Brain (organoid and tissue), 16 donors: ENCODE measurements at places on chromosomes 4 and X.

DNA sequence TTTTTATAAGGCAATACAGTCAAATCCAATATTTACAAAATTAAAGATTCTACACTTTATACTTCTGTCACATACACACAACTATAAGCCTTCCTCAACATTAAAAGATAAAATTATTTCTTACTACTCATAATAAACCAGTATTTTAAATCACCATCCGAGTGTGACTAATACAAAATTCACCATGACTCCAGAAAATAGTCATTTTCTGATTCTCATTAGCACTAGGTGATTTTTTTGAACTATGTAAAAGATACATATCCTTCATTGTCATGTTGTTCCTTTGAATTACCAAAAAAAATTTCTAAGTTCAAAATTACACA lies 646 bp upstream of the SLC7A11 start:
- DNase-seq, result no peak

DNA sequence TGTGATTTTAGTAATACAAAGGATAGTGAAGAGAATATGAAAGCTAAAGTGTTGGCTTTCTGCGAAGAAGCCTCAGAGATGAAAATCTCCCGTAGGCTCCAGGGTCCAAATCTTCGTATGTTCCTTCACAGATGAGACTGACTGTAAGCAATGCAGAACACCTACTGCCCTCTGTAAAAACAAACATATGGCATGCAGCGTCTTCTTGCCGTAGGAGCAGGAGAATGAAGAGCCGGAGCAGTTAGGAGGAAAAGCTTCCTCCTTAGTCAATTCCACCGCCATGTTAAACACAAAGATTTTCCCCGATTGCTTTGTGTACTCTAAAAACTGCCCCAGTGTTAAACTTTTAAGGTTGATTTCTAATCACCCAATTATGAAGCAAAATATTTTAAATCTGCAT lies 22.5 kb downstream of the RWDD4 start:
- DNase-seq, result no peak

GRCh38 chr4:56804551-56804950 lies 16.9 kb downstream of the SPINK2 start:
- DNase-seq, result no peak

GRCh38 chr4:142322996-142323395 lies 523.1 kb downstream of the INPP4B start:
- no peak for DNase-seq

- DNase-seq, result no peak
These were observed 17.7 kb downstream of the EFNB1 start for GRCh38 chrX:68846536-68846935.

GRCh38 chr4:10061650-10062415 lies 40.5 kb upstream of the SLC2A9 start:
- no peak for DNase-seq

GRCh38 chr4:106868381-106869035 lies 167.6 kb downstream of the DKK2 start:
- peak; percentile 3 for DNase-seq

DNA sequence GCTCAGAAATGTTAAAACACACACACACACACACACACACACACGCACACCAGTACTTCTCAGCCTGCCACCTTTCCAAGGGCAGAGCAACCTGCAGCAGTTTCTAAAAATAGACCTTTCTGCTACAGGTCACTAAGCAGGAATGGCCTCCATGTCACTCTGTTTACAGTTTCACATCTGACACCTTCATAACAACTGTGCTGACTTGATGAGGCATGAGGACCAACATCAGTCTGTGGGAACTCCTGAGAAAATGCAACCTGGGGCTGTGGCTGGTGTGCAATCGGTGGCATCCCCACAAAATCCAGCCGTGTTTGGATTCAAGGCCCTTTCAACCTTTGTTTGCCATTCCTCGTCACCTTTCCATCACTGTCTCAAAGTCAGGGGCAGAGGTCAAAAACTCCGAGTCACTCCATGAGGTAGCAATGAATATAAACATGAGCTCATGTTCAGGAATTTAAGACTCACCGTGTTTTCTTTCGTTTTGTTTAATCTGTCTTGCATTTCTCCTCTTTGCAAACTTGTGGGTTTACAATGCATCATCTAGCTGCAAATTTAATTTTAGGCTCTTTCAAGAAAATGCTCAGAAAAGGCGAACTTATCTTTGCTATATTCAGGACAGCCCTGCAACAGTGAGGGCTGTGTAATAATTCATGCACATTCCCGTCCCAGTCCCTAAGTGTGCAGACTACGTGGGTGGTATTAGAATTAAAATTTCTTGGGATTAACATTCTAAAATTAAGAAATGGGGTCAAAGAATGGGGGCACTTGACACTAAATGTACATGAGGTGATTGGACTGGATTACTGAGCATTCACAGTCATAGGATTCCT lies 135.3 kb downstream of the SHROOM3 start:
- DNase-seq, result no peak

GRCh38 chrX:43000121-43000520 lies 222.2 kb upstream of the PPP1R2C start:
- peak; percentile 28 for DNase-seq

GRCh38 chr4:74656596-74656995 lies 137.7 kb downstream of the BTC start:
- no peak for DNase-seq

DNA sequence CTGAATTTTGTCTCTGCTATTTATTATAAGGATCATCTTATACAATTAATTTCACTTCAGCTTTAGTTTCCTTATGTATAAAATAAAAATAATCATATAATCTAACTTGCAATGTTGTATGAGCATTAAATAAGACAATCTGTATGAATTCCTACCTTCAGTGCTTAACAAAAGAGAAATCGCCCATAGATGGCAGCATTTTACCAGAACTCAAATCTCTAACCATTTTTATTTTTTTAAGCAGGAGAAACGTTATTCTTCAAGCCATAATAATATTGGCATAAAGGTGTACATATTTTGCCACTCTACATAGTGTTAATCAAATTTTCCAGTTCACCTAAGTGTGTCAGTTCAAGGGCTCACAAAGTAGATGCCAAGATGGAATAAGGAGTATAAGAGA lies 78.8 kb downstream of the TMEM47 start:
- DNase-seq, result peak; percentile 68

GRCh38 chr4:10091531-10092181 lies 24.9 kb downstream of the WDR1 start:
- DNase-seq, result no peak

- DNase-seq, result peak; percentile 28
These were observed 44.6 kb upstream of the GC start for GRCh38 chr4:71828470-71828869.

GRCh38 chrX:44596277-44596676 lies 53.6 kb upstream of the FUNDC1 start:
- DNase-seq, result no peak

DNA sequence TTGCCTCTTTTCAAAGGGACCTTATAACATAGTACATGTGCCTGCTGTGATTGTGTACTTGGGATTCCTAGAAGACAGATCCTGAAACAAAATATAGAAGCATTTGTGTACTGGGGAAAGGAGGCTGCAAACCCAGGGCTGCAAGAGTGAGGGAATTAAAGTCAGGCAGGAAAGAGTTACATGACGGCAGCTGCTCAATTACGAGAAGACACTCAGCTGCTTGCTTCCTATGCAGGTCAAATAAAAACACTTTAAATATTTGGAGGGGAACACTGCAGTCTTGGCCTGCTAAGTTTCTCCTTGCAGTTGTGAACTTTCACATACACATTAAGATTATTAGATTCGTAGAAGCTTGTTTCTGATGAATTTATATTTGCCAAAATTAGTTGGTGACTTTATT lies 191.9 kb upstream of the CXCL13 start:
- no peak for DNase-seq

DNA sequence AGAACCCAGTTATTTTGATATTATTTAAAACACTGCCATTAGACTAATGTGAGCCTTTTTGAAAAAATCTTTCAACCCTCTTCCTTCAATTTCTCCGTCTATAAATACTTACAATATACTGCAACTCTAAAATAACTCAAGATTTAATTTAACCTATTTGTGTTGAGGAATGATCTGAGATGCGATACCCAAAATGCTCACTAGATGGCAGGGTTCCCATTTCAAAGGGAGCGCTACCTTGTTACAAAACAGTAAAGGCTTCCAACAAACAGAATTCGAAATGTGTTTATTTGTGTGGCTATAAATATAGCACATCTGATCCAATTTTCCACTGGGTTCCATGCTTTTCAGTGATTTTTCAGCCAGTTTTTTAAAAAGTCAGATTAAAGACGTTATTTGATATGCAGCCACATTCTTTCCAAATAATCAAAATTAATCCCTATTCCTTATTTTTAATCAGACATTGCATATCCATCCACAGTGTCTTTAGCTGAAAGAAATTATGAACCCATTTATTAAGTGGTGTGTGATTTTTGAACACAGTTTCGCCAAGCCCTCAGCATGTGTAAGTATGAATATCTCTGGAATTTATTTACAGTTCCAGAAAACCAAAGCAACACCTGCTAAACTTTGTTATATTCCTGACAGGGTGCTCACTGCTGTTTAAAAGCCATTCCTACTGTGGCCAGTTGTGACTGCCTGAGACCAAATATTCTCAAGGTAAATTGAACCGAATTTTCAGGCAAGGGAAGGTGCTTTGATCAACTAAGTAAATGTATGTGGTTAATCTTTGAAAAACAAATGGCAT lies 668.0 kb upstream of the LCORL start:
- peak; percentile 84 for DNase-seq

DNA sequence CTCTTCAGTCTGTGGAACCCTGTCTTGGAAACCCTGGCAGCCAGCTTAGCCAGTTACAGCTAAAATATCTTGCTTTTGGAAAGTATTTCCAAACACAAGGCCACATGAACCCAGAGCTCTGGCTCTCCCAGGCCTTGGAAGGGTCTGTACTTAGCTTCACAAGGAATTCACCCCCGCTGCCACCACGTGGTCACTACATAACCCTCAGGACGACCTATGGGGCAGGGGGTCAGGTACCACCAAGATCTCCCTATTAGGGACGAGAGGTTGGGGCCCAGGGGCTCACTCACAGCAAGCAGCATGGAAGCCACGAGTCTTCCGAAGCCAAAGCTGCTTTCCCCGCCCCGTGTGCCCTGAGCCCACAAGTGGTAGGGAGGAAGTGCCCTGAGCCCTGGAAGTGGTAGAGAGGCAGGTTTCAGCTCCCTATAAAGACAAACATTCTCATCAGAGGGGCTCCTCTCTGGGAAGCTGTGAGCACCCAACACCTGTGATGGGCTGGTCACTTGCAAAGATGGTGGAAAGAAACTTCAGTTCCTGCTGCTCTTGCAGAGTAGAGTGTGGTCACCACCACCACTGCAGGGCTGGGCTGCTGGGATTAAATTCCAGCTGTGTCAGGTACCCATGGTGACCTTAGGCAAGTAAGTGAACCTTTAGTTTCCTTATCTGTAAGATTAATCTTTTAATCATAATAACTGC lies 4.7 kb upstream of the JAKMIP1 start:
- no peak for DNase-seq

GRCh38 chr4:965766-966134 lies 7.6 kb downstream of the DGKQ start:
- DNase-seq, result no peak

DNA sequence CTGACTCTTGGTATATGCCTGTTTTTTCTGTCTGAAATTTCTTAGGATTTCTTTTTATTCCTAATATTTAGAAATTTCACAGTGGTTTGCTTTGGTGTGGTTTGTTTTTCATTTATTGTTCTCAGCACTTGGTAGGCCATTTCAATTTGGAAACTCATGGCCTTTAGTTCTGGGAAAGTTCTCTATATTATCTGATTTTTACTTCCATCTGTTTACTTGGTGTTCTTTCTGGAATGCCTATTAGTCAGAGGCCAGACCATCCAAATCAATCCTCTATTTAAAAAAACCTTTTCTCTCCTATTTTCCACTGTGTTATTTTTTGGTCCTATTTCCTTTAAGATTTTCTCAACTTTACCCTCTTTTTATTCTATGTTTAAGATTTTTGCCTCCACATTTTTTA lies 188.1 kb upstream of the SFRP2 start:
- DNase-seq, result no peak

GRCh38 chr4:98617358-98618047 lies 40.9 kb downstream of the TSPAN5 start:
- no peak for DNase-seq

GRCh38 chr4:136246876-136247275 lies 1285.4 kb downstream of the PCDH18 start:
- DNase-seq, result peak; percentile 32

GRCh38 chr4:159410076-159410777 lies 307.3 kb downstream of the RAPGEF2 start:
- DNase-seq, result no peak

- DNase-seq, result peak; percentile 97
These were observed 977 bp upstream of the USP9X start for GRCh38 chrX:41084044-41084892.

DNA sequence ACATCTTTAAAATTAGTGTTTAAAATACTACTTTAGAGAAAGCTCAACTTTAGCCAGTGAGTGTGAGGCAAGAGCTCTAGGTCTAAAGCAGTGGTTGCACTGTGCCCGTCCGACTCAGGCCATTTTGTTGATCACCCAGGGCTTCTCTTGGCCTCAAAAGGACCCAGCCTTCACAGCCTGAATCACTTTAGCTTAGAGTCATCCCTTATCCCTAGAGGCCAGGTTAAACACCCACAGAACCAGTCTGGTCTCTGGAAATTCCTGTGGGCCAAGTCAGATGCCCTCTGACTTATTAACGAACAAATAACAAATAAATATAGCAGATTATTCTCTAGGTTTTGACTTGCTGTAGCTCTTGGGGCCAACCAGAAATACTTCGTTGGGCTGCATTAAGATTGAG lies 102.3 kb downstream of the WWC2 start:
- DNase-seq, result no peak

DNA sequence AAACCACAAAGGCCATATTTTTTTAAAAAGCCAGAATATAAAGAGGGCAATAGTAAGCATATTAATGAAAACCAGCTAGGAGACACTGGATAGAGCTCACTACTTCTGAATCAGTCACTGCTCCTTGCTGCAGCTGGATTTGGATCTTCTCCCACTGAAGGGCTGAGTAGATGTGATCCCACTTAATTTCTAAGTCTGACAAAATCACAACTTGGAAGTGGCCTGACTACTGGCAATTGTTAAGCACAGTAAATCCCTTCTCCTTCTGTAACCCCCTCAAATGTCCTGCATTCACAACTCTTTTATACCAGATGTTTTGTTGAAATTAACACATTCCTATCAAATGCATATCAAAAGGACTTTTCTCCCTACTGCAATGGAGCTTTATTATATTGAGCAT lies 72.9 kb downstream of the AMMECR1 start:
- DNase-seq, result no peak

DNA sequence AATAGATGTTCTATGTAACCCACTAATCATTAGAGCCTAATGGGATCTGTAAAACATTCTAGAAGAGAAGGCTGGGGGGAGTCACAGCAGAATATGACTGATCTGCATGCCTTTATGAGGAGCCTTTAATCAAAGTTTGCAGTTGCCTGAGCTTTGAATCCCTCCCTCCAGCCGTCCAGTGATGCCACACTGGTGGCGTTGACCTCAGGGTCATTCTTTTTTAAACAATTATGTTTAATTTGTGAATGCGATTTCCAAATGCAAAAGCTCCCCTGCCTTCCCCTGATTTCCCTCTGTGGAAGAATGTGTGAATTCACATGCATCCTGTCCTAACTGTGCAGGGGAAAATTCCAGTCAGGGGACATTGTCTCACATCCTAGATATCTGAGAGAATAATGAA lies 199.7 kb upstream of the GPR101 start:
- no peak for DNase-seq
